Placental pericyte (primary cell): ENCODE measurements at places on chromosomes 4 and X. TPM values are rescaled to one million over a fixed set of nuclear protein-coding genes. Genes with fewer than 3 reads are reported as not detected.

Gene SPIN2A
- total RNA-seq = 0.22 and 0.57 TPM in 2 replicates

Gene MAP7D2
- total RNA-seq = 0.14 and 0.22 TPM in 2 replicates

Gene GLOD5
- total RNA-seq = not detected in 2 replicates

Gene CNKSR2
- total RNA-seq = 0.88 and 1.4 TPM in 2 replicates

Gene ARHGAP36
- not detected in 2 replicates for total RNA-seq
